ENCODE measurements at places on chromosomes 7 and 10.

- no peak for DNase-seq
These were observed 11.1 kb downstream of the CAMK1D start for GRCh38 chr10:12360461-12360860.

- DNase-seq, result no peak
These were observed 259.5 kb upstream of the LRRN3 start for GRCh38 chr7:110831419-110831818.

DNA sequence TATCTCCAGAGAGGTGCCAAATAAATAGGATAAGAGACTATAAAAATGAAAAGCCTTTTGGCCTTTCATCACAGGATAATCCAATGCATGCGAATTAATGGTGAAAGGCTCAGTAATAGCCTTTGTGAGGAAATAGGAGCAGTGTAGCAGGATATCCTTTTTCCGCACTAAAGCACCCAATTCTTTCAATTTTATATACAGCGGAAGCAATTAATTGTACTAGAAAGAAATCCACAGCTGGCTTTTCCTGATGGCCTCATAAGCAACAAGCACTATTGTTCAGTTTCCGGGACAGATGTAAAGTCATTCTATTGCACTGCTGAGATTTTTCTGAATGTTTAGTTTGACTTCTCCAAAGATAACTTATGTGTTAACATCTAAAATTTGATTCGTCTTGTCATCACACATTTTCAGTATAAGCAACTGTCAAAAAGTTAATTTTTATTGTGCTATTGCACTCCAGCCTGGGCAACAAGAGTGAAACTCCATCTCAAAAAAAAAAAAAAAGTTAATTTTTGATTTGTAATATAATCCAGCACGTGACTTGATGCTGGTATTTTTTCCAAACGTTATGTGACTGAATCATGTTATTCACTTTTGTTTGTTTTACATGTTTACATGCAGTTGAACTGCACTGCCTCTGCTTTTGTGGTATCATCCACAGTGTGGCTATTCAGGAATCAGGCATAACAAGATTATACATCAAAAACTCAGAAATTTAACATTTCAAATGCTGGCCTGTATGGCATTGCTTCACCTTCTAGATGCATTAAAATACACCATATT lies 8.4 kb upstream of the BMPR1A start:
- no peak for DNase-seq

DNA sequence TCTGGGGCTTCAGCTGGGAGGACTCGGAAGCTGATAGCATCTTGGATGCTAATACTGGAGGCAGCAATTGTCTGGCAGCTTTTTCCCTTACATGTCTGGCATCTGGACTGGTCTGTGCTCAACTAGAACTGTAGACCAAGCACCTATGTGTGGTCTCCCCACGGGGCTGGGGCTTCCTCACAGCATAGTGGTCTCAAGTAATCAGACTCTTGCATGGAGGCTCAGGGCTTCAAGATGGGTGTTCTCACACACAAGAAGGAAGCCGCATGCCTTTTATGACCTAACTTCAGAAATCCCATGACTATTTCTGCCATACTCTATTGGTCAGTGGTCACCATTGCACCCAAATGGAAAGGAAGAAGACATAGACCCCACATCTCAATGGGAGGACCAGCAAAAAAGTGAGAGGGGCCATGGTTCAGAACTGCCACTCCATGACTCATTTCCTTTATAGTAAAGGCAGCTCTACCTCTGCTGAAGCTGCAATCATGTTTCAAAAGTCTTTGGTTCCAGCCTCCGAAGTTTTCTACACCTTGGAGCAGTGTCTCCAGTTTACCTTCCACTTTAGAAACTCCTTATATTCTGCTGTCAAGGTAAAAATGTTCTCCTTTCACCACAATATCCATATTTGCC lies 14.7 kb downstream of the AOC1 start:
- DNase-seq, result no peak

DNA sequence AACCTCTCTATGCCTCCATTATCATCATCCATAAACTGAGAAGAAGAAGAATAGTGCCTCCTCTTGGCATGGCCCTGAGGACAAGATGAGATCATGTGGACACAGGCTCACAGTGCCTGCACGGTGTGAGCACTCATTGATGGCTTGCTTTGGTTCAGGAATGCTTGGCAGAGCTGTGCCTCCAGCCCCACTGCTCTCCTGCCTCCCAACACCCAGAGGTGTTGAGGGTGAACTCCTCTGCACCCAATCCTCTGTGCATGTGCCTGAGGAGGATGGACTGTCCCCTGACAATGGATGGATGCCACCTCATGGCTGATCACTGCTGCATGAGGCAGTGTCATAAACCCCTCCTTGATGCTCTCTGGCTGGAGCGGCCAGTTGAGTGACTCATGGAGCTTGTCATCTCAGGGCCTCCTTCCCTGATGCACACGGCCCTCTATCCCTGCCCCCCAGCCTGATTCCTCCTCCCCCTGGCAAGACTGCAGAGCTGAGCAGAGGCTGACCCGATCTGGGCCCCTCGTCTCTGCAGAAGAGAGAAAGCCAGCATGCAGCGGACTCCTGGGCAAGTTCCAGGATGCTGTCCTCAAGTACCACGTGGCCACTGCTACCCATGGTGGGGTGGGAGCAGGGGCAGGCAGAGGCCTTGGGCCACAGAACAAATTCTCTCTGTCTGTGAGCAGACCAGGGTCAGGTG lies 136.3 kb downstream of the KCNMA1 start:
- DNase-seq, result no peak

DNA sequence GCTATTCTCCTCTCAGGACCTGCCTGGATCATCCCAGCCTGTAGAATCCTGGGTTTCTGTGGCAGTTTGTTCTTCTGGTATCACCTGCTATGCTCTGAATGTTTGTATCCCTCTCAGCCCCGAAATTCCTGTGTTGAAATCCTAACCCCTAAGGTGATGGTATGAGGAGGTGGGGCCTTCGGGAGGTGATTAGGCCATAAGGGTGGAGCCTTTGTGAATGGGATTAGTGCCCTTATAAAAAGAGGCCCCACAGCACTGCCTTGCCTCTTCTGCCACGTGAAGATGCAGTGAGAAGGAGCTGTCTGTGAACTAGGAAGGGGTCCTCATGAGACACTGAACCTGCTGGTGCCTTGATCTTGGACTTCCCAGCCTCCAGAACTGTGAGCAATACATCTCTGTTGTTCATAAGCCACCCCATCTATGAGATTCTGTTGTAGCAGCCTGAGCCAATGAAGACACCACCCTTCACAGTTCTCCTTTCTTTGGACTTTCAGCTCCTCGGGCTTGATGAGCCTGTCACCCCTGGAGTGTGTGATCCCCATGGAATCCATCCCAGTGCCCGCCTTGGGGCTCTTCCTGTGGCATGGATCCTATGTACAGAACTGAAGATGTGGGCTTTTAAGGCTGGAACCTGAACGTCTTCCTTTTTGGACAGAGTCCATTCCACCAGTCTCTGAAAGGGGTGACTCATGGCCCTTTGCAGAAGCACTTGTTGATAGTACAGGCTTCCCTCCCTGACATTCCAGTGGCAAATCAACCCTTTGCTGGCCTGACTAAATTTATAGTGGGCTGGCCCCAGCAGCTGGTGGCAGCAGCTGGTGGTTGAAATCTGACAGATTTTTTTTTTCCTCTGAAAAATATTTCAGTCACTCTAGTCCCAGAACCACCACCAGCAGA lies 138.0 kb downstream of the TACC2 start:
- no peak for DNase-seq

- DNase-seq, result no peak
These were observed 21.2 kb downstream of the NACAD start for GRCh38 chr7:45067582-45067981.

- no peak for DNase-seq
These were observed 19.0 kb downstream of the GIMAP4 start for GRCh38 chr7:150586068-150586784.

GRCh38 chr7:104106108-104106905 lies 101.5 kb downstream of the ORC5 start:
- no peak for DNase-seq

- DNase-seq, result no peak
These were observed 60.9 kb downstream of the MYOF start for GRCh38 chr10:93420944-93421825.

- DNase-seq, result no peak
These were observed 938.9 kb downstream of the NRG3 start for GRCh38 chr10:82813856-82814255.

DNA sequence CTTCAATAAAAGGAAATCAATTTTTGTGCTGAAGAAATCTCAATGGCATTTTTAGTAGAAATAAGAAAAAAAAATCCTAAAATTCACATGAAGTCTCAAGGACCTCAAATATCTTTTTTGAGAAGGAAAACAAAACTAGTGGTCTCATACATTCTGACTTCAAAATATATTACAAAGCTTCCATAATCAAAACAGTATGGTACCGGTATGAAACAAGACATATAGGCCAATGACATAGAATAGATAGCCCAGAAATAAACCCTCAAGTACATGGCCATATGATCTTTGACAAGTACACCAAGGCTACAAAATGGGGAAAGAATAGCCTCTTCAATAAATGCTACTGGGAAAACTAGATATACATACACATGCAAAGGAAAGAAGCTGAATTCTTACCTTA lies 131.8 kb upstream of the GPR22 start:
- DNase-seq, result no peak
